Uterus (tissue), 4 donors: ENCODE measurements at places on chromosomes 6 and 20. TPM values are rescaled to one million over a fixed set of nuclear protein-coding genes. Genes with fewer than 3 reads are reported as not detected.
A peak's percentile ranks its signal among the peaks of the same experiment; 100 is the strongest.

The IFT52 gene
- total RNA-seq: 64.0 TPM

The ZNF391 gene
- total RNA-seq: not detected

The TNFAIP3 gene
- 14.4 TPM for total RNA-seq

The SLC22A16 gene
- total RNA-seq: not detected

The ADGRB3 gene
- total RNA-seq: 15.6 TPM

The HLA-DQB1 gene
- total RNA-seq: 4.9 TPM

The CFAP61 gene
- total RNA-seq: 8.2 TPM

The COL21A1 gene
- 27.7 TPM for total RNA-seq

The ADGRF4 gene
- not detected for total RNA-seq

The FAM229B gene
- total RNA-seq: 47.6 TPM

DNA sequence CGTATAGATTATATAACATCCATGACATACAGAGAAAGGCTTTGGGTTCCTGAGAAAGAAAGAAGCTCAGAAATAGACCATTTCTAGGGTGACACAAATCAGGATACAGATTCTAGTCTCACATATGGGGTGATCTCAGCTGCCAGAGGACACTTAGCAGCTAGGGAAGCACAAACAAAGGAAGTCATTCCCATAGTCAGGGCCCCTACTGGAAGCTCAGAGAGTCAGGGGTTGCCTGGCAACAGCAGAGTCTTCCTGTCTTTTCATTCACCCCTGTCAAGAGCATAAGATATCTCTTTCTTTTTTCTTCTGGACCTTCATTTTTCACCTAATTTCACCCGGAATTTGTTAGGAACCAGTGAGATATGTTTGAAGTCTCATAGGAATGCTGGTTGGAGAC, 81.9 kb upstream of the IYD start:
- DNase-seq: no peak

DNA sequence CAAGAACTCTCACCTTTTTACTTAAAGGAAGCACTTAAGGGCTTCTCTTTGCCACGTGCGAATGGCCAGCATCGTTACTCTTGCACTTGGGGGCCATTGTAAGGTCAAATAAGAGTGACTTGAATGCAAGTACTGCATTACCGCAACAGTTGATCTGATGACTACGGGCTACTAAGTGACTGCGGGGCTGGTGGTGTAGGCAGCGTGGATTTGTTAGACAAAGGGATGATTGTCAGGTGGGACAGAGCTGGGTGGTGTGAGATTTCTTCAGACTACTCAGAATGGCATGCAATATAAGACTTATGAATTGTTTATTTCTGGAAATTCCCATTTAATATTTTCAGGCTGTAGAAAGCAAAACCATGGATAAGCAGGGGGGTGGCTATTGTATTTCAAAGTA, 199.7 kb upstream of the UST start:
- DNase-seq: no peak

GRCh38 chr6:57069228-57069627, 20.8 kb upstream of the ZNF451 start:
- no peak for DNase-seq

GRCh38 chr6:158328952-158329351, 16.7 kb downstream of the TULP4 start:
- no peak for DNase-seq

DNA sequence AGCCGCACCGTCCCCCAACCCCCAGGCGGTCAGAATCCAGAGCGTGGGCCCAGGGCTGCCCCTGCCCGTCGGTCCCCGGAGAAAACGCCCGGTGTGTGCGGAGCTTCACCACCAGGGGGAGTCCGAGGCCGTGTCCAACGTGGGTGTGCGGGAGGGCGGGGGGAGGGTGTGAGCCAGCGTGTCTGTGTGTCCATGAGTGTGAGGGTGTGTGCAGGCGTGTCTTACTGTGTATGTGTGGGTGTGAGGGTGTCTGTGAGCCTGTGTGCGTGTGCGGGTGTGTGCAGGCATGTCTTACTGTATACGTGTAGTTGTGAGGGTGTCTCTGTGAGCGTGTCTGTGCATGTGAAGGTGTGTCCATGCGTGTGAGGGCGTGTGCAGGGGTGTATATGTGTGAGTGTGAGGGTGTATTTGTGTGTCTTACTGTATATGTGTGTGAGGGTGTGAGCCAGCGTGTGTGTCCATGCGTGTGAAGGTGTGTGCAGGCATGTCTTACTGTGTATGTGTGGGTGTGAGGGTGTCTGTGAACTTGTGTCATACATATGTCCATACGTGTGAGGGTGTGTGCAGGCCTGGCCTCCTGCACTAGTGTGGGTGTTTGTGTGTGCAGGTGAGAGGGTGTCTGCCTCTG, 24.6 kb upstream of the GATA5 start:
- DNase-seq: peak; percentile 78

- no peak for DNase-seq
Measured at GRCh38 chr20:3767110-3767426, 485 bp downstream of the ADISSP start.

DNA sequence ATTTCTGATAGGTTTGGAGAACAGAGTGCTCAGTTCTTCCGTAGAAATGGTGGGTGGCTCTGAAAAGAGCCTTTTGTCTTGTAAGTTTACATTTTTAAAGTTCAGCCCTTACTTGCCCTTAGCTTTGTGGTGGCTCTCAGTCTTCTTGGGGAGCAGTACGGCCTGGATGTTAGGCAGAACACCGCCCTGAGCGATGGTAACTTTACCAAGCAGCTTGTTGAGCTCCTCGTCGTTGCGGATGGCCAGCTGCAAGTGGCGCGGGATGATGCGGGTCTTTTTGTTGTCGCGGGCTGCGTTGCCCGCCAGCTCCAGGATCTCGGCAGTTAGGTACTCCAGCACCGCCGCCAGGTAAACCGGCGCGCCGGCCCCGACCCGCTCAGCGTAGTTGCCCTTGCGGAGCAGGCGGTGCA, 19.5 kb downstream of the OR2B2 start:
- no peak for DNase-seq

DNA sequence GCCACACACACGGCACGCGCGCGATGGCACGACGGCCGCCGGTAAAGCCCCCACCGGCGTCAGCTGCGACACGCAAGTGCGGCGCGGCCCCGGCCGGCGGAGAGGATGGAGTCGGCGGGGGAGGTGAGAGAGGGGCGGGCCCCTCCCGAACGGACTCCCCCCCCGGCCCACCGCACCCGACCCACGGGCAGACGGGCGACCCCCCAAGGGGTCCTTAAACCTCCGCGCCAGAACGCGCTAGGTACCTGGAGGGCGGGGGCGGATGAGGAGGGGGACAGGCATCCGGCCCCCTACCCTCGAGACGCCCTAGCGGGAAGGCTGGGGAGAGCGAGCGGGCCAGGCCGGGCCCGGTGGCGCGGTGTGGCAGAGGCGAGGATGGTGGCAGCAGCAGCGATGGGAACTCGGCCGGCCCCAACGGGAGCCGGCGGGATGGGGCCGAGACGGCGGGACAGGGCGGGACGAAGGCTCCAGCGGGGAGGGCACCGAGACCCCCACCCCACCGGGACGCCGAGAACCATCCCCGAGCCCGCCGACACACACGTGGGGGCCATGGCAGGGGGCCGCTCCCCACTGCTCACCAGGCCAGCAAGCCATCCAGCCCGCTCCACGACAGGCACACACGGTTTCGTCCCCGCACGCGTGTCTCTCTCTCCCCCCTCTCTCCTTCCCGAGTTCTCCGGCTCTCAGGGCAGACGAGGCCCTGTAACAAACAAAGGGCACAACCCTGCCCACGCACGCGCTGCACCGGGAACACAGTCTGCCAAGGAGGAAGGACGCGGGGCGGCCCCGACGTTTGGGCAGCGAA, 1515.4 kb upstream of the DEFB115 start:
- no peak for DNase-seq

- DNase-seq: no peak
Measured at GRCh38 chr20:62111148-62111547, 11.1 kb upstream of the LSM14B start.

GRCh38 chr6:149831308-149831820, 32.8 kb downstream of the LRP11 start:
- no peak for DNase-seq

- DNase-seq: no peak
Measured at GRCh38 chr6:14278006-14278405, 160.4 kb downstream of the CD83 start.

GRCh38 chr6:105257340-105257739, 77.5 kb upstream of the POPDC3 start:
- DNase-seq: no peak

GRCh38 chr6:143539734-143540133, 28.2 kb upstream of the FUCA2 start:
- no peak for DNase-seq

- DNase-seq: peak; percentile 54
Measured at GRCh38 chr6:150881911-150882481, 16.5 kb downstream of the MTHFD1L start.

DNA sequence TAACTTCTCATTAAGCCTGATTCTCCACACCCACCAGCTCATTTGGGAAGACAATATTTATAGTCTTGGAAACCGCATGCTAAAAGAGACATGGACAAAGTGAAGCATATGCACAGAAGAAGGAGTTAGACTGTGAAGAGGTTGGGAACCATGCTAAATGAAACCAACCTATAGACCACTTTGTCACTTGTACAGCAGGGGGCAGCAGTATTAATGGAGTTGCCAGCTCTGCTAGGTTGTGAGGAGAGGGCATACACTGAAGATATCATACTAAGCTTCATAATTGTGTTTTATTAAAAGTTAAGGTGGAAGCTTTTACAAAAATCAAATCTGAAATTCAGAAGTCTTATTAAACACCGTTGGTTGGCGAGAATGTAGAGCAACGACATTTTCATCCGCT, 38.3 kb upstream of the HMGCLL1 start:
- no peak for DNase-seq

DNA sequence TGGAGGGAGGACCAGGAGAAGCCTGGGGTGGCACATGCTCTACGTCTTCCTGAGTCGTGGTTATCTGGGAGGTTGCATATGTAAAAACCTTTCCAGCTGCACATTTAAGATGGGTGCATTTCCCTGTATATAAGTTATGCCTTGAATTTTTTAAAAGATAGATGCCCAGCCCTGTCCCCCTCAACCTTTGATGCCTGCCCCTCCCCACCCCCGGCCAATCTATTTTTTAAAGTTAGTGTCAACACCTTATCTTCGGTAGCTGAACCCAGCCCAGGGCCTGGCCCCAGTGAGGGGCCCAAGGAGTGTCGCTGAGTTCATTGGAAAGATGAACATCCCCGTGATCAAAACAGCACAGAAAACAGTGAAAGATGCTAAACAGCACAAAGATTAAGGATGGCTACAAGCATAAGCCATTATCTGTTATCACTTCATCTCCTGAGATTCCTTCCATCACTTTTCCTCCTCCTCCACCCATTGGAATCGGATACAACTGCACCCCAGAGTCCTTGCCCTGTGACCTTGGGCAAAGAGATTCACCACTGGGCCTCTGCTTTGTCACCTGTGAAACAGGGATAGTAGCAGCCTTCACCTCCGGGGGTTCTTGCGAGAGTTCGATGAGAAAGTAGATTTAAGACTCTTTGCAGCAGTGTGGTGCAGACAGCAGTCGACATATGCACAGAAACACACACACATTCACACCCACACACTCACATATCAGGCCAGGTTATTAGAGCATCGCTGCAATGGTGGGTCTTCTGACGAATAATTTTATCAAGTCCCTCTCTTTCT, 47.5 kb downstream of the SIRPA start:
- DNase-seq: no peak

GRCh38 chr6:127290391-127291265, 24.0 kb downstream of the RNF146 start:
- DNase-seq: no peak

DNA sequence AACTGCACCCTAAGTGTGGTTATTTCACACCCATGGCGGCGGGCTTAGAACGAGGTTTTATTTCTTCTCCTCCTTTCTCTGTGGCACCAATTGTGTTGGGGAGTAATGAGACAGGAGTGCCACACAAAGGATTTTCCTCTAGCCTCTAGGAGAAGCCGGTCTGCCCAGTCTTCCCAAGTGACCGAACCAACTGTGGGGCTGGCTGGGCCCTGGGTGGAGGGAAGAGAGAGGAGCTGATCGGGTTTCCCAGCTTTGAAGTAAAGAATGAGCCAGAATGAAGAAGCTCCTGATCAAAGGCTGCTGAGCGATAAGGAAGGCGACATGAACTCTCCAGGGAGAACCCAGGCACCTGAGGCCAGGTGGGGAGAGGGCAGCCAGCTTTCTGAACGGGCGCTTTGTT, 616.0 kb upstream of the BTBD3 start:
- DNase-seq: no peak
